Stimulated activated CD8-positive, alpha-beta memory T cell treated with anti-CD3 and anti-CD28 coated beads, Interleukin-12 subunit alpha, Interleukin-12 subunit beta, amount 100 ng/mL, for 4 hours (primary cell): ENCODE measurements at places on chromosomes 13 and 19.

DNA sequence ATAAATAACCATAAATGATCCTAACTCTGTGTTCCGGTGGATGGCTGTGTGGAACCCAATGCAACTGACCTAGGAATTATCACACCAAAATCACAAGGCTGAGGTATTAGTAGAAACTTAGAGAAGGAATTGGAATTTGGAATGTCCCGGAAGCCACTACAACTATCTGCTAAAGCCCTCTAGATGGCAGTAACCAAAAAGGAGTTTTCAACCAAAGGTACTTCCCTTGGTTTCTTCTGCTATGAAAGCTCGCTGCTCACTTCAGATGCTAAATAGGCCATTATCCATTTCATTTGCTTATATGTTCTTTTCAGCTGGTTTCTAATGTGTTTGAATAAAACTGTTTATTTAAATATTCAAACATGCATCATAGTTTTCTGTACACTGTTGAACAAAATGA is 1589.1 kb upstream of the SPRY2 start:
- no peak for DNase-seq

DNA sequence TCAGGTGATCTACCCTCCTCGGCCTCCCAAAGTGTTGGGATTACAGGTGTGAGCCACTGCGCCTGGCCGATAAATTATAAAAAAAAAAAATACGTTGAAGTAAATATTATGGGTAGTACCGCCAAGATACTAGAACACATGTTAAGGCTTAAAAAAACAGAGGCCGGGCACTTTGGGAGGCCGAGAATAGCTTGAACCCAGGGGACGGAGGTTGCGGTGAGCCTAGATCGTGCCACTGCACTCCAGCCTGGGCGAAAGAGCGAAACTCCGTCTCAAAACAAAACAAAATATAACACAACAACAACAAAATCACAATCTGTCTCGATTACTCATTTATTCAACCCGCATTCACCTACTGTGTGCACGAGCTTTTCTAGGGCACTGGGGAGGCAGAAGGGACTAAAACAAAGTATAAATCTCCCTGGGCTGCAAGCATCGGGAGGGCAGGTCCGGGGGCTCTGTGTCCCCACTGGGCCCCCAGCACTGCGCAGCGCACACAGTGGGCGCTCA is 1.3 kb upstream of the BICRA start:
- no peak for DNase-seq

DNA sequence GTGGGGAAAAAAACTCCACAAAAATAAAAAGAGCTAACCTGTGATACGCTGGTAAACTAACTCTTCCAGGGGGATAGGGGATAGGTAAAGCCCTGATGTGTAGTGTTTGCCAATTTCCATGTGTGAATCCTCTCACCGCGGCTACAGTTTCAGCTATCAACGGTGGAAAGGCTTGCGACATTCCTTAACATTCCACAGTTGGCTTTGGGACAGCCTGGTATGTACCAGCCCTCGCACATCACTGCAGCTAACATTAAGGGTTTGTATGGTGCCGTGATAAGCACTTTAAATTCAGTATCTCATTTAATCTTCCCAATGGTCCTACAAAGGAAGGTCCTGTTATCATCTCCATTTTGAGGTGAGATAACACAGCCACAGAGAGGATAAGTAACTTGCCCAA is 112.4 kb downstream of the KATNAL1 start:
- no peak for DNase-seq

DNA sequence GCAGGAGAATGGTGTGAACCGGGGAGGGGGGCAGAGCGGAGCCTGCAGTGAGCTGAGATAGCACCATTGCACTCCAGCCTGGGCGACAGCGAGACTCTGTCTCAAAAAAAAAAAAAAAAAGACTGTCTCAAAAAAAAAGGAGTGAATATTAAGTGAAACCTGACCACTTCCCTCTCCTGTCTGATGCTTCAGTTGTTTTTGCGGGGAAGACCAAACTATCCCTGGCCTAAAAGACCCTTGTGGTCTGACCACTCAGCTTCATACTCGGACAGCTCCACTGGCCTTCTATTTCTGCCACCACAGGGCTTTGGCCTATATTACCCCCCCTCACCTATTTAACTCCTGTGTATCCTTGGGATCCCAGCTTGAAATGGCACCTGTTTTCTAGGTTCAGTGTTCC is 2.3 kb downstream of the CLASRP start:
- no peak for DNase-seq

GRCh38 chr13:25085125-25085742 is 10.7 kb upstream of the PABPC3 start:
- DNase-seq: no peak

- no peak for DNase-seq
Measured at GRCh38 chr13:40652588-40652940, 13.9 kb downstream of the FOXO1 start.

GRCh38 chr19:2478756-2479555 is 3.0 kb downstream of the GADD45B start:
- DNase-seq: peak; percentile 71

GRCh38 chr19:9941671-9942070 is 5.4 kb upstream of the OLFM2 start:
- no peak for DNase-seq

DNA sequence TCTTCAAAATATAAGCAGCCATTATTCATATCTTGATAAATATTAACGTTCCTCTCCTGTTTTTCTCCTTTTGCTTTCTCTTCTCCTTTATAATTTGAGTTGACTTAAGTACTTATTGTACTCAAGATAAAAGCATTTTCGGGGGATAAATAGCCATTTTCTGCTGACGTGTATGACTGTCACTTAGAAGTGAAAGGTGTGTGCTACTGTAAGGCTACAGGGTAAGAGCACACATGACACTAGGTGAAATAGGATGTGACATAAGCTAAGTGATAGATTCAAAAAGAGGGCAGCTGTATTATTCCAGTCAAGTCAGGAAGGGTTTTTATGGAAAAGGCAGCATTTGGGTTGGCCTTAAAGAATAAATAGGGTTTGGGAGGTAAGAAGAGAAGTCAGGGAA is 128.5 kb downstream of the GPC6 start:
- DNase-seq: no peak

GRCh38 chr13:42649831-42650230 is 75.9 kb downstream of the TNFSF11 start:
- no peak for DNase-seq

- no peak for DNase-seq
Measured at GRCh38 chr19:34639491-34640085, 37.4 kb downstream of the SCGB2B2 start.

DNA sequence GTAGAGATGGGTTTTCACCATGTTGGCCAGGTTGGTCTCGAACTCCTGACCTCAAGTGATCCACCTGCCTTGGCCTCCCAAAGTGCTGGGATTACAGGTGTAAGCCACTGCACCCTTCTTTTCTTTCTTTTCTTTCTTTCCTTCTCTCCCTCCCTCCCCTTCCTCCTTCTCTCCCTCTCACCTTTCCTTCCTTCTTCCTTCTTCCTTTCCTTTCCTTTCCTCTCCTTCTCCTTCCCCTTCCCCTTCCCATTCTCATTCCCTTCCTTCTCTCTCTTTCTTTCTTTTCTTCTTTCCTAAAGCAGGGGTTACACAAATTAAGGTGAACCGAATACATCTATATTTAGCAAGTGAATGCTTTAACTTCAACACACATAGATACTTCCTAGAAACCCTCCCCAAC is 58.0 kb upstream of the URI1 start:
- DNase-seq: no peak

- no peak for DNase-seq
Measured at GRCh38 chr13:46747031-46747820, 49.7 kb downstream of the ESD start.

- DNase-seq: no peak
Measured at GRCh38 chr13:22461854-22462490, 718.8 kb upstream of the SGCG start.
